ENCODE measurements at places on chromosomes 1 and 21.

GRCh38 chr21:46014828-46015227 lies 33.3 kb downstream of the COL6A1 start:
- no peak for DNase-seq

DNA sequence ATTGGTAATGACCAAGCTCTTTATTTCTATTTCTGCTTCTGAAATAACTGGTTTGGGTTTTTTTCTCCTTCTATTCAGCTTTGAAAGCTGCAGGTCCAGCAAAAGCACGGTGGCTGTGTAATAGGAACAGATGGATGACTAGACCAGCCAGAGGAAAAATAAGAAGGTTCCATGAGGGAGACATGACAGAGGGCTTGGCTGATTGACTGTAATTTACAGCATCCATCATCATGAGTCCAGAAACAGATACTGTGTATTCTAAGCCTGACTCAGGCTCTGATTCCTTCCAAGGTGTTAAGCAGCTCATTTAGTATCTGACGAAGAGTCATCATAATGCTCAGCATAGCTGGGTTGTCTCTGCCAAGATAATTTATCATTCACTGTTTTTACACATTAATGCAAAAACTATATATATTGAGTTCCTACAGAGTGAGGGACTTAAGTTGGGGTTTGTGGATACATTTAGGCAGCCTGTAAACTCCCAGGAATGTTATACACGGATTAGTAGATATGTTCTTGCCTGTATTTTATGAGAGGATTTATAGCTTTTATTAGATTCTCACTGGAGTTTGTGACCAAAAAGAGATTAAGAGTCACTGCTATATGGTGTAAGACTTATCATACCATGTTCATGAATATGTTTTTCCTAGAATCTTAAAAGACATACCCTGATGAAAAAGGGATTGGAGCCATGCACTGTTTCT lies 72.6 kb downstream of the SGIP1 start:
- DNase-seq: no peak

- DNase-seq: peak; percentile 71
These were observed at the start of gene FABP3 for GRCh38 chr1:31373056-31373896. TSS of gene FABP3 (minus strand) at chr1:31373076. CDS start at chr1:31373014, 62 bp downstream.

- no peak for DNase-seq
These were observed 20.3 kb upstream of the CA6 start for GRCh38 chr1:8925406-8925805.

- DNase-seq: no peak
These were observed 13.1 kb downstream of the IQGAP3 start for GRCh38 chr1:156559086-156559796.

DNA sequence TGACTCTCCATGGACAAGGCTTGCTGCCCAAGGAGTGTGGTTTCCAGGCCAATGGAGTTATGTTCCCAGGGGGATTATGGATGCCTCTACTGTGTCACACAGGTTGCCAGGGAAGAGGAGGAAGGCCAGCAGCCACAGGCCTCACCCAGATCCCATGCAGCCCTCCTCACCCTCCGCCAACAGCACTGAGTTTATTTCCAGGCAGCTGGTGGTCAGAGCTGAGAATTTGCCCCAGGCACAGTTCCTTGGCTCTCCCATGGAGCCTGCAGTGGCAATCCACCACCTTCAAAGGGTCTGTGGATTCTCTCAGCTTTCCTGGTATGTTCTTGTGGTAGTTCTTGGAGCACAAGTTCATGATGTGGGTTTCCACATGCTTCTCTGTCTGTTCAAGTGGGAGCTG lies 79.2 kb downstream of the NTNG1 start:
- no peak for DNase-seq

DNA sequence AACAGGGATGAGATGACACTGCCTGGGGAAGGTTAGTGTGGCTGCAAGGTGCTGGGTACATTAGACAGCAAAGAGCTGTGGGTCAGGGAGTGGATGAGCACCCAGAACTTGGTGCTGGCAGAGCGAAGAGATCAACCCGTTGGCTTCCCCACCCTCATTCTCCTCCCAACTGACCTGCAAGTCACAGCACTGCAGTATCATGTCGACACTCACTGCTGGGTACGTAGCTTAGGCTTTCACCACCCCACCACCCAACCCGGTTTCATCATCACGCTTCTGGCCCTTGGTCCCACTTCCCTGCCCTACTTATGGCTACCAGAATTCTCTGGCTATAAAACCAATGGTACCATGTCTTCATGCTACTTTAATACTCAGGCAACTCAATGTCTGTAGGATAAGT lies 73.6 kb upstream of the LYST start:
- DNase-seq: no peak

DNA sequence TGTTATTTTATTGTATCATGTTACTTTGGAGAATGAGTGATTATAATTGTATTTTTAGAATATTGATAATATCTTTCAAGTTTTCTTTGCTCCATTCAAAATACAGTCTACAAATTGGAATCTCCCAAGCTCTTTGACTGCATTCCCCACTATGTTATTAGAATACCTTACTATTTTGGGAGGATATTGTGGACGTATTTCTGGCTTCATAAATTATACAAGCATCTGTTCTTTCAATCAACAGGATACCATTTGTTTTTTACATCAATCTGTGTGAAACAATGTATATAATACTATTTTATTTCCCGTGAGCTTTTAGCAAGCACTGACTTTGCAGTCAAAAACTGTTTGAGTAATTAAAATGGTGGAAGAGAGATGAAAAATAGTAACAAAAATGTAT lies 226.5 kb downstream of the PTPRC start:
- no peak for DNase-seq

GRCh38 chr1:203351037-203351625 lies at the start of gene FMOD:
TSS of gene FMOD (minus strand) at chr1:203351122. CDS start at chr1:203348270, 2,852 bp downstream.
- no peak for DNase-seq

DNA sequence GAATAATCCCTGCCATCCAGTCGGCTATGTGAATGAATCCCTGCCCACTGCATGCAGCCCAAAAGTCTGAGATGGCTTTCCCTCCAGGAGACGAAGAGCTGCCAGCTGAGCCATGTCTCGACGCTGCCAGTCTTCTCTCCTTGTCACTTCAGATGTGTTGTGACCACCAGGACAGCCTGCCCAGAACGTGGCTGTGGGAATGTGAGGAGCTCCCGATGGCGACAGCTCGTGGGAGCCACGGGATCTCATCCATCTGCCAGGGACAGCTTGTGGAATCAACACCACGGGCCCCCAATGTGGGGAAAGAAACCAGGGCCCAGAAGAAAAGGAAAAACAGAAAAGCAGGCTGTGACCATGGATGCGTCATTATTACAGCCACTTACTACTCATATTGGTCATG lies 67.2 kb downstream of the NFASC start:
- no peak for DNase-seq

GRCh38 chr1:85438353-85438752 lies 26.6 kb downstream of the DDAH1 start:
- no peak for DNase-seq

DNA sequence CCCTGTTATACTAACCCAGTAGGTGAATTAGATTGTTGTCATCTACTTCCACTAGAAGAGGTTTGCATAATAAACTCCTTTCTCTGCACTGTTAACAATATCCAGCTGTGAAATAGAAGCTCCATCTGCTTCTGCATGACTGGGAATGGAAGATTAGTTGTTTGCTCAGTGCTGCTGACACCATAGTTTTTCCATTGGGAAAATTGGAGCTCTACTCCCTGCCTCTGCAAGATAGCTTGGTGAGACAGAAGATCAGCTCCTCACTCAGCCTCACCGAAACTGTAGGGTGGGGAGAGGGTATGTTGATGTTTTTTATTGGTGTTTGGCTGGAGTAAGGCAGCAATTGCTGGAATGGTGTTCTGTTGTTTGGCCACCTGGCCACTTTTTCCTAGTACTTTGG lies 331.6 kb upstream of the ADAMTS5 start:
- no peak for DNase-seq

DNA sequence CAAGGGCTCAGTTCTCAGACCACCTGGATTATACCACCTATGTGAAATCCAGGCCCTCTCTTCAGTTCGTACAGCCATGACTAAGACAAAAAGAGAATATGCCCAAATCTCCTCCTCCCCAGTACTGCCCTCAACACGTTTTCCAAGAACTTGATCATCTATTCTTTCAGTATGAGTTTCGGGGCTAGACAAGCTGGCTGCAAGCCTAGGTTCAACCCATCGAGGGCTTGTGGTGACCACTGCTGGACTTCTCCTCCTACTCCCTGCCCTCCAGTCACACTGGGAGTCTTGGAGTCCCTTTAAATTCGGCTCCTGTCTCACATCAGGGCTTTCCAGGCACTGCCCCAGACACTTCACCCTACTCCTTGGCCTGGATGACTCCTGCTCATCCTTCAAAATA lies 352.3 kb downstream of the KCNH1 start:
- no peak for DNase-seq

DNA sequence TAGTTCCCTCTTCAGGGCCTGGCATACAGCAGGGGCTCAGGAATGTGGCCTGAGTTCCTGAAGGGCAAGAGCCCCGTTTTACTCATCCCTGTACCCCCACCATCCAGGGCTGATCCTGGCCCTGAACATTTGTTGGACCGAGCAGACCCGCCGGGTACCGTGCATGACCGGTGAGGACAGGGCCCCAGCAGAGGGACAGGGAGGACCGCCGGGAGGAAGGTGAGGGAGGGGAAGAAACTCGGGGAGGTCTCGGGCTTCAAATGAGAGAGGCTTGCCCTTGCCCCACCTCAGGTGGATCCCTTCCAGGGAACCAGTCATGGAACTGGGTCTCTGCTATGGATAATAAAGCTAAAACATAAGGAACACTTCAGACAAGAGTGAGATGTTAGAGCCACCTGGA lies 167.8 kb upstream of the KLHDC7A start:
- DNase-seq: no peak

DNA sequence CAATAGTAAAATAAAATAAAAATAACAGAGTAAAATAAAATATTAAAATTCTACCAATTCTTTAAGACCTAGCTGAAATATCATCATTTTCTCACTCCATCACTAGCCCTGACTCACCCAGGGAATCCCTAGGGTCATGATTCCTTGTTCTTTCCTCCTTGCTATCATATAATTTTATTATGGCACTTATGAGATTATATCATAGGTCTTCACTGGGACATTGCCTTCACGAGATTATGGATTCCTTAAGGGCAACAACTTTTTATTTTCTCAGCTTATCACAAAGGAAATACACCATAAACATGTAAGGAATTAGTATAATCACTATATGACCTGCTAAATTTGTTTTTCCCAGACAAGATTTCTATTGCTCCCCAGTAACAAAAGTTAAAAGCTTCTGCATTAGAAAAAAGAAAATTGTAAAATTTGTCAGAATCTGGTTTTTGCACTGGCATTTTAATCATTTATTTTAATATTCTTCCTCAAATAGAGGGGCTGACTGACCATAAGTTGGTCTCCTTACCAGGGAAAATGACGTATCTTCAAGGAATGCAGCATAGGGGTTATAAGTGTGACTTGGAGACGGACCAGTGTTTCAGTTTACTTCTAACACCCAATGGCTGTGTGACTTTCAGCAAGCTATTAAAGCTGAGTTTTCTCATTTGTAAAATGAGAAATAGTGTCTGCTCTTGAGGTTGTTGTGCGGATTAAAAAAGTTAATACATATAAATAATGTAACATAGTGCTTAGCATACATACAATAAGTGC lies 8.8 kb upstream of the CLCA4 start:
- no peak for DNase-seq

GRCh38 chr1:248710305-248710900 lies 7.8 kb upstream of the OR14I1 start:
- no peak for DNase-seq

GRCh38 chr1:31877544-31877943 lies 60.6 kb downstream of the PTP4A2 start:
- no peak for DNase-seq

- no peak for DNase-seq
These were observed 38.2 kb upstream of the TARDBP start for GRCh38 chr1:10973956-10974881.

- no peak for DNase-seq
These were observed 51.8 kb downstream of the MT1HL1 start for GRCh38 chr1:236952246-236953003.

- no peak for DNase-seq
These were observed 169.5 kb upstream of the DPYD start for GRCh38 chr1:98090351-98090750.

- no peak for DNase-seq
These were observed 21.6 kb upstream of the TRAF5 start for GRCh38 chr1:211305044-211305443.

GRCh38 chr1:79663916-79664315 lies 657.4 kb upstream of the ADGRL4 start:
- no peak for DNase-seq
